ENCODE measurements at places on chromosomes 7 and 10.

DNA sequence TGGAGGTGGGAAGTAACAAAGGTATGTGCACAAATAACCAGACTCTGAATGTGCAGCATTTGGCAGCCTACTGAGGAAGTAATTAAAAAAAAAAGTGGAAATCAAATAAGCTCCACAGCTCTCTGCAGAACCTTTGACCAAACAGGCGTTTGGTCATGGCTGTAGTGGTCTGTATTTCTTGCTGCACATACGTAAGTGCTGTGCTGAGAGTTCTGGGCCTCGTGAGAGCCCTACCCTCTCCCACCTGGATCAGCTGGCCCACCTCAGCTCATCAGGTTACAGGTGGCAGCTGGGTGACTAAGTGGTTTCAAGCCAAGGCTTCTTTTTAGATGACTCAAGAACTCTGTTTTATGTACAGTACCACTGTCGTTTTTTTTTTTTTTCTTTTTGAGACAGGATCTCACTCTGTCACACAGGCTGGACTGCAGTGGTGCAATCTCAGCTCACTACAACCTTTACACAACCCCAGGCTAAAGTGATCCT lies 178.2 kb upstream of the KLF6 start:
- no peak for DNase-seq

GRCh38 chr10:85448716-85449115 lies 917.9 kb downstream of the GRID1 start:
- DNase-seq = no peak

DNA sequence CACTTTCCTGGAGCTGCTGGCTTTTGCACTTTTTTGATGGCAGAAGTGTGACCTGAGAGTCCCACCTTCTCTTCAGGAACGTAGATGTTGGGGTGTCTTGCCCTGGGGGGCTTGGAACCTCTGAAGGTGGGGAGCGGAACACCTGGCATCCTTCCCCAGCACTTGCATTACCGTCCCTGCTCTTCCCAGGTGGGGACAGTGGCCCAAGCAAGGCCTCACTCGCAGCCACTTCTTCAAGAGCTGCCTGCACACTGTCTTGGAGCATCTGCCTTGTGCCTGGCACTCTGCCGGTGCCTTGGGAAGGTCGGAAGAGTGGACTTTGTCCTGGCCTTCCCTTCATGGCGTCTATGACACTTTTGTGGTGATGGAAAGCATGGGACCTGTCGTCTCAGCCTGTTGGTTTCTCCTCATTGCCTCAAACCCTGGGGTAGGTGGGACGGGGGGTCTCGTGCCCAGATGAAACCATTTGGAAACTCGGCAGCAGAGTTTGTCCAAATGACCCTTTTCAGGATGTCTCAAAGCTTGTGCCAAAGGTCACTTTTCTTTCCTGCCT lies 31.1 kb downstream of the PFKFB3 start:
- DNase-seq = no peak

- DNase-seq = no peak
These were observed 38.4 kb downstream of the ATXN7L1 start for GRCh38 chr7:105837765-105838626.

DNA sequence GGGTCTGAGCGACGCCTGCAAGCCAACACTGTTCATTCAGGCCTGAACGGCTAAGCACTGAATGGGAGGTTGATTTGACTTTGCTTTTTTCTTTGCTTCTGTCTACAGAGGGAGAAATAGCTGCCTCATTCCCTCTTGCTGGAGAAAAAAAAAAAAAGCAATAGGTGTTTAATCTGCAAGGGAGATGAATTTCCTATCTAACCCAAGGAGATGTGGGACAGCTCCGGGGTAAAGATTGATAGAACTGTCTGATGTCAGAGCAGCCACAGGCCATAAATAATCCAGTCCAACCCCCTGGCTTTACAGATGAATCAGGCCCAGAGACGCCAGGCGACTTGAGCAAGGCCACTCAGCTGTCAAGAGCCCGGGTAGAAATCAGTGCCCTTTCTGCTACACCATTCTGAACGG lies 168.0 kb downstream of the ARHGAP12 start:
- no peak for DNase-seq

GRCh38 chr7:144885478-144885877 lies 49.6 kb upstream of the TPK1 start:
- DNase-seq = no peak

- no peak for DNase-seq
These were observed 11.5 kb upstream of the AASS start for GRCh38 chr7:122155566-122155965.

GRCh38 chr10:17202999-17203398 lies 1.5 kb upstream of the TRDMT1 start:
- DNase-seq = no peak

DNA sequence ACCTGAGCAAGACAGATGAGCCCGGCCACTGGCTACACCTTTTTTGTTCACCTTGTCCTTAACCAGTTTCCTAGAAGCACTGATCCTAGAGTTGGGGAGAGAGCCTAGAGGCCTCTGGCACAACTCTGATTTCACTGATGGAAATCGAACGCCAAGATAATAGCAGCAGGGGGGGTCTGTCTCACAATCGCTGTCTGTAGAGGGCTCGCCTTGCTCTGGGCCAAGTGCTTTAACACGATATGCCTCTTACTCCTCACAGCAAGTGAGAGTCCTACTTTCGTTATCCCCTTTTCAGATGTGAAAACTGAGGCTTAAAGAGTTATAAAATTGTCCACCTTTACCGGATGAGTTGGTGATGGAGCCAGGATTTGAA lies 472 bp downstream of the RASSF4 start:
- DNase-seq = no peak

All from fibroblast of gingiva (primary cell).